ENCODE measurements at places on chromosomes 5 and 9.
A peak's percentile ranks its signal among the peaks of the same experiment; 100 is the strongest.

DNA sequence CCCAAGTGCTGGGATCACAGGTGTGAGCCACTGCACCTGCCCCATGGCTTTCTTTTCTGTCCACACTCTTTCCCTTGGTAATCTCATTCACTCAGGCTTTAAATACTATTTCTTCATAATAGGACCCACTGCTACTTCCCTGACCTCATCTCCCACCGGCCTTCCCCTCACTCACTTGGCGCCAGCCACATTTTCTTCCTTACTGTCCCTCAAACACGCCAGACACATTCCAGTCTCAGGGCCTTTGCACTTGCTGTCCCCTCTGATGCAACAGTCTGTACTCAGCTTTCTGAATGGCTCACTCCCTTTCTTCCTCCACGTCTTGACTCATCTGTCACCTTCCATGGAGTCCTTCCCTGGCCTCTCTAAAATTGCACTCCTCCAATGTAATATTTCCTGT is 111.1 kb upstream of the MVB12B start:
- no peak for DNase-seq

- no peak for DNase-seq
Measured at GRCh38 chr5:50415912-50416311, 25.2 kb downstream of the EMB start.

GRCh38 chr9:133950629-133951111 is 41.5 kb downstream of the VAV2 start:
- peak; percentile 71 for DNase-seq

- no peak for DNase-seq
Measured at GRCh38 chr5:109900911-109901627, 211.3 kb downstream of the MAN2A1 start.

- DNase-seq: no peak
Measured at GRCh38 chr9:27785714-27786100, 212.4 kb upstream of the C9orf72 start.

DNA sequence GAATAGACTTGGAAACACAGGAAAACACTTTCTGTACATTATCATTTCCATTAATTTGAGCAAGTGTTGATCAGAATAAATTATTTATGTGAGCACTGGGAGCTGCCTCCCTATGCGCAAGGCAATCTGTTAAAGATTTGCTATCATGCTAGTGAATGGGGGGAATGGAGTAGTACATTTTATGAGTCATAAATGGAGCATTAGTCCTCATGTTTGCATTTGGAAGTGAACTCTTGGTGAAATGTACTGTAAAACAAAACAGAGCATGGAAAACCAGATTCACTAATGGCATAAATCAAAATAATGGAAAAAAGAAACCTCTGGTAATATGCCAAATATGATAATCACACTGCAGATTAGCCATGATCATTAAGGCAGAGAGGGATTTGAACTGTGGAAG is 40.5 kb upstream of the TMC1 start:
- DNase-seq: no peak

DNA sequence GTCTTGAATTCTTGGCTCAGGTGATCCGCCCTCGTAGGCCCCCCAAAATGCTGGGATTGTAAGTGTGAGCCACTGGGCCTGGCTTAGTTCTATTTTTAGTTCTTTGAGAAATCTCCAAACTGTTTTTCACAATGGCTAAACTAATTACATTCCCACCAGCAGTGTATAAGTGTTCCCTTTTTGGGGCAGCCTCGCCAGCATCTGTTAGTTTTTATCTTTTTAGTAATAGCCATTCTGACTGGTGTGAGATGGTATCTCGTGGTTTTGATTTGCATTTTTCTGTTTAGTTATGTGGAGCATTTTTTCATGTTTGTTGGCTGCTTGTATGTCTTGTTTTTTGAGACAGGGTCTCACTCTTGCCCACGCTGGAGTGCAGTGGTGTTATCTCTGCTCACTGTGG is 28.2 kb downstream of the CNOT6 start:
- DNase-seq: no peak

GRCh38 chr5:33300209-33300742 is 140.5 kb upstream of the TARS1 start:
- no peak for DNase-seq

GRCh38 chr5:115409094-115409493 is 112.6 kb upstream of the CCDC112 start:
- DNase-seq: no peak

DNA sequence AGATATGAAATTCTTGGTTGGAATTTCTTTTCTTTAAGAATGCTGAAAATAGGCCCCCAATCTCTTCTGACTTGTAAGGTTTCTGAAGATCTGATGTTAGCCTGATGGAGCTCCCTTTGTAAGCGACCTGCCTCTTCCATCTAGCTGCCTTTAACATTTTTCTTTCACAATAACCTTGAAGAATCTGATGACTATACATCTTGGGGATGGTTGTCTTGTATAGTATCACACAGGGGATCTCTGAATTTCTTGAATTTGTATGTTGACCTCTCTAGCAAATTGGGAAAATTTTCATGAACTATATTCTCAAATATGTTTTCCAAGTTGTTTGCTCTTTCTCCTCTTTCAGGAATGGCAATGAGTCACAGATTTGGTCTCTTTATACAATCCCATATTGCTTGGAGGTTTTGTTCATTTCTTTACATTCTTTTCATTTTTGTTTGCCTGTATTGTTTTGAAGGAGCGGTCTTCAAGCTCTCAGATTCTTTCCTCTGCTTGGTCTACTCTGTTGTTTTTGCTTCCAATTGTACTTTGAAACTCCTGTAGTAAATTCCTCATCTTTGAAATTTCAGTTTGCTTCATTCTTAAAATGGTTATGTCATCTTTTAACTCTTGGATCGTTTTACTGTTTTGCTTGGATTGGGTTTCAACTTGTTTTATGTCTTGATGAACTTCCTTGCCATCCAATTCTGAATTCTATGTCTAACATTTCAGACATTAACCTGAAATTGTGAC is 245.2 kb upstream of the TARS1 start:
- DNase-seq: no peak

DNA sequence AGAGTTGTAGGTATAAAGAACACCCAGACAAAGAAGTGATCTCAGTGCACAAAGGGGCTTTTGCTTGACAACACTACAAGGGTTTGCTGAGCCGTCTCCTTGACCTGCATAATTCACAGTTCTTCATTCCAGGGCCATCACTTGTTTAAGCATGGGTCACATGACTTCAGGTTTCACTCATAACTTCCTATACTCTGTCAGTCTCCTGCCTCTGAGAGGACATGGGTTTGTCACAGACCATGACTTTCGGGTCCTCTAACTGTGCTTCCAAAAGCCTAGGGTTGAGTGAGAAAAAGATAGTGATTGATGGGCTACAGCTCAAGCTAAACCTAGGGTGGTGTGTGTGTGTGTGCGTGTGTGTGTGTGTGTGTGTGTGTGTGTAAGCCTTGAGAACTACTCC is 166.4 kb downstream of the CDH6 start:
- DNase-seq: no peak

GRCh38 chr9:18623221-18624079 is 149.5 kb downstream of the ADAMTSL1 start:
- DNase-seq: no peak

DNA sequence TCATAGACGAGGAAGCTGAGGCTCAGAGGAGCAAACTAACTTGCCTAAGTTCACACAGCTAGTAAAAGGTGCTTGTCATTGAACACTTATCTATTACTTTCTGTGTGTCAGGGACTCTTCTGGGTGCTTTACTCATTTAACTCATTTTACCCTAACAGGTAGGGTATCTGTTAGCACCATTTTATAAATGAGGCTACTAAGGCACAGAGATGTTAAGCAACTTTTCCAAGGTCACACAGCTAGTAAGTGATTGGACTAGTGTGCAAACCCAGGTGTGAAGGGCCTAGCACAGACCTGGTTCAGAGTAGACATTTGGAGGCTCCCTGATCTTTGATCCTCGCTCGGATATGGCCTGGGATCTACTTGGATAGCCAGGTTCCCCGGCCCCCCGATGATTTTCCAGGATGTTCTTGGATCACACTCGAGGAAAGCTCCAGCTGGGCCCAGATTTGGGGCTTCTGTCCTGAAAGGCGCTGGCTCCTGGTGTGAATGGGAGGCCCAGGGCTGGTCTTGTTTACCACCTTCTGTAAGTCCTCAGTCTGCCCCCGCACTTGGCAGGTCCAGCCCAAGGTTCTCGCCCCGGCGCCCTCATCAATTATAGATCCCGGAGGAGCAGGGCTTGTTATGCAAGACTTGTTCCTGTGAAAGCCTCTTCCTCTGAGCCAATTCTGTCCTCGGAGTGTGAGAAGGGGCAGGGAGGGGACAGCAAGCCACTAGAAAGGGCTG is 37.5 kb downstream of the GSN start:
- DNase-seq: no peak

- no peak for DNase-seq
Measured at GRCh38 chr9:4837261-4838188, 44.8 kb downstream of the RCL1 start.

GRCh38 chr5:35617435-35618303 is at the start of gene SPEF2:
TSS of gene SPEF2 (plus strand) at chr5:35617863. CDS start at chr5:35617998, 135 bp downstream.
- DNase-seq: peak; percentile 74

DNA sequence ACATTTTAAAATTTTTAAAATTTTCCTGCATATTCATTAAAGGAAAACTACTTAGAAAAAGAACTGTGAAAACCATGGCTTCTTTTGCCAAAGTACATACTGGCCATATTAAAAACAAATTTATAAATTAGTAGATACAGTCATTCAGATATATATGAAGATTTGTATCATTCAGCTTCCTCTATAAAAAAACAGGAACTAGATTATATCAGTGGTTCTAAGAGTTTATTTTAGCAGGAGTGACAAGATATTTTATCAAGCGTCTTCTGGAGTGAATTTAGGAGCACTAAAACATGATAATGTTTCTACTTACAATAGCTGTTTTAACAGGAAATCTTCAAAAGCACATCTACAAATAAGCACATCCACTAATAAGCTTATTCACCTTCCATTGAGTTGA is 171.4 kb downstream of the RAPGEF6 start:
- DNase-seq: no peak

DNA sequence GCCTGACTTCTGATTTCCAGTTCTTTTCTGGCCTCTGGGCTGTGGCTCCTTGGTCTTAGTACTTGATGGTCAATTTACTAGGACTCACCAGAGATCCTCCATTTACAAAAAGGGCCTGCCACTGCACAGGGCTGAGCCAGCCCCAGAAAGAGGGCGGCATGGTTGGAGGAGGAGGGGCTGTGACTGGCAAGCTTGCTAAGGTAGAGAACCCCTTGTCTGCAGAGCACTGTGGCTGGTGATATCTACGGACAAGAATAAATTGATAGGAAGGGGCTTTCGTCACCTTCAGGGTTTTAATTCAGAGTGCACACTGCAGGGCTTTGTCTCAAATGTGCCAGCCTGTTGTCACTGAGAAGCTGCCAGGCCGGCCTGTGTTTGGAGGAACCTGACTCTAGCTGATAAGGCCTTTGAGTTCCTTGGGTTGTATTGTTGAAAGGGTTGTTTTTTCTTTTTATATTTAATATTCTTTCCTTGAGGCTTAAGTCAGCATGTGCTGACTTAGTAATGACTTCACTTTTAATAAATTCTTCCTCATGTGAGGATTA is 15.1 kb downstream of the SLC22A5 start:
- DNase-seq: no peak

DNA sequence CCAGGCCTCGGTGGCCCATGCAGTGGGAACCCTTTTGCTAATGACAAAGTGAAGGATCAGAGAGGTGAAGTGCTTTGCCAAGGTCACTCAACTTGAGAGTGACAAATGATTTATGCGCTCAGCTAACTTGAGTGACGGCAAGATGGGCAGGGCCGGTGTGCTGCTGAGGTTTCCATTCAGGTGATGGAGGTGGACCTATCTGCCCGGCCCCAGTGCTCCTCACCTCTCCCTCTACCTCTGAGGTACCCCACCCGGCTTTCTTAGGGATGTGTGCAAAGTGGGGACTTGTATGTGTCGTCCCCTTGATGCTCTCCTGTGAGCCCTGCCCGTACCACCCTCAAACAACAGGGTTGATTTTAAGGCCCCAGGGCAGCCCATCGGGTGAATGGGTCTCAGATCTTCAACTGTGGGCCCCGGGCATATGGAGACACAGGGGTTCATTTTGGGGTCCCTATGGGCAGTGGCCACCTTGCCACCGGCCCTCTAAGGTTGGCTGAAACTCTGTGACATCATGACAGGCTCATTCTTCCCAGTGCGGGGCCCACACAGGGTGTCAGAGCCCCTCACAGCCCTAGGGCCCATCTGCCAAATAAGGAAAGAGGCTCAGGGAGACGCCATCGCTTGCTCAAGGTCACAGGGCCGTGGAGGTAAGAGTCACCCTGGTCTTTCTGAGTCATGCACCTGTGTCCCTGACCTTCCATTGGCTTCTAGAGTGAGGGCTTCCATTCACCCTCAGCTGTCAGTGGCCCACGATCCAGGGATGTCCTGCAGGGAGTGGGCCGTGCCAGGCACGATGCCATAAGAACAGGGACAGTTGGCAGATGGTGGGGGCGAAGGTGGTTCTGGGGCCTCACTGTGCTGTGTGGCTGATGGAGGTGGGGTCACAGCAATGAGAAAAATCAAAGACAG is 170.6 kb upstream of the MVB12B start:
- DNase-seq: no peak

DNA sequence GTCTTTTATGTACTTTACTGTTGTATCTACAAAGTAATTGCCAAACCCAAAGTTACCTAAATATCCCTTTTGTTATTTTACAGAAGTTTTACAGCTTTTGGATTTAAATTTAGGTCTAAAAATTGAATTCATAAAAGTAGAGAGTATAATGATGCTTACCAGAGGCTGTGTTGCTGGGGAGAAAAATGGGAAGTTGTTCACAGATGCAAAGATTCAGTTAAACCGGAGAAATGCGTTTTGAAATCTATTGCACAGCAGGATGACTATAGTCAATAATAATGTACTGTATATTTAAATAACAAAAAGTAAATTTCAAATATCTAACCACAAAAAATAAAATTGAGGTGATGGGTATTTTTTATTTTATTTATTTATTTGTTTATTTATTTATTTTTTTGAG is 2.6 kb upstream of the ANKRD18A start:
- no peak for DNase-seq

DNA sequence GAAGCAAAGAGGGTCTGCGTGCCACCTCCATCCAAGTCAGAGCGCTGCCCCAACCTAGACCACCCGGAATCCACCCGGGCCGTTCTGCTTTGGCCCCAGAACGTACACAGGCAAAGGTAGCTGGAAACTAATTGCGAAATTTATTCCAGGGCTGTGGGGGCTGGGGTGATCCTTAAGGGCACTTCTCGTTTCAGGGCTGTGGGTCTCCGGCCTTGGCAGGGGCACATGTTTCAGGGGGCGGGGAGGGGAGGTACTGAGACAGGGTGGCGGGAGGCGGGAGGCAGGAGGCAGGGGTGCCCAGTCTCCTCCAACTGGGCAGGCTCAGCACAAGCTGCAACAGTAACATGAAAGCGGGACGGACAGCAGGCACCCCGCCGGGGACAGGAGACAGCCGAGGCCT is 26.1 kb downstream of the NR5A1 start:
- DNase-seq: no peak

GRCh38 chr5:61632064-61632463 is 300.0 kb downstream of the ZSWIM6 start:
- no peak for DNase-seq

- DNase-seq: no peak
Measured at GRCh38 chr5:100175346-100175745, 359.8 kb upstream of the FAM174A start.

GRCh38 chr5:96714951-96715451 is 52.8 kb downstream of the CAST start:
- DNase-seq: peak; percentile 18

All from NCI-H2171 treated with DMSO at 0.1 percent for 48 hours (cell line).